ENCODE measurements at places on chromosomes 11 and 22.

DNA sequence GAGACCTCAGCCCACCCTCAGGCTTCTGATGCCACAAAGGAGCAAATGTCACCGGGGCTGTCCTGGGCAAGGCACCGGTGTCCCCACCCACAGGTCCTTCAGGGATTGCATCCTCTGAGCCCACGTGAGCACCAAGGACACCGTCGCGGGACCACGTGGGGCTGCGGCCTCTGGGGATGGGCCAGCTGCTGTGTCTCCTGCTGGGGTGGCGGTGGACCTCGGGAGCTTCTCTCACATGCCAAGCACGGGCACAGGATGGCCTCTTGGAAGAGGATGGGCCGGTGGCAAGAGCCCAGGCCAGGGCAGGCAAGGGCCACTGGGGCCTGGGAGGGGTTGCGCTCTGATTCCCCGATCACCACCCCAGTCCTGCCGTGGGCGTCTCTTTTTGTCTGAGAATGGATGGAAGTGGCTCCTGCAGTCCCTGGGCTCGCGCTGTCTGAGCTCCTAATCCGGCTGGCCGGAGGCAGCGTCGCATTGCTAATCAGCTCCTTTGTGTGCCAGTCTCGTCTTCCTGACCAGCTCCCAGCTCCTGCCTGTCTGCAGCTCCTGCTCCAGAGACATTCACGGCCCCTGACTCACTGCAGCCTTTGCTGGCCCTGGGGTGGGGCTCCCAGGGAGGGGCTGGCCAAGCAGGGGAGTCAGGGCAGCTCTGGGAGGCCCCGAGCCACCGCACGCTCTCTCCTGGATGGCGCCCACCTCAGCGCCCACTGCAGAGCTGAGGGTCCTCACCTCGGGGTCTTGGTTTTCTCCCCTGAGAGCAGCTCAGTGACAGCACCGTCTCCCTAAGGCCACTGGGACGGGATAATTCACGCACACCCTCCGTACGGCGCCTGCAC, 146.7 kb downstream of the CTTN start:
- DNase-seq: no peak

GRCh38 chr22:43308836-43309235, 34.3 kb downstream of the SCUBE1 start:
- DNase-seq: no peak

DNA sequence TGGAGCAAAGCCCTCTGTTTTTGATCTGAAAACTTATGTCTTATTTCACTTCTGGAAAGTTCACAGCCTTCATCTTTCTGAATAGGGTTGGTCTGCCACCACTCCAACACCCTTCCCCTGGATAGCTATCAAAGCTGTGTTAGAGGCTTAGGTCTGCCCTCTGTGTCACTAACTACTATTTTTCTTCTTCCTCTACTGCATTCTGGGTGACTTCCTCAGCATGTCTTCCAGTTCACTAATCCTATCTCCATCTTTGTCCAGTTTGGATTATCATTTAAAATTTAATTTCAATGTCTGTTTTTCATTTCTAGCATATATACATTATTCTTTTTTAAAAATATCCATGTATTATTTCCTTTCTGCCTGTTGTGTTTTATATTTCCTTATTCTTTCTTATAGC, 84.6 kb downstream of the ZNRF3 start:
- no peak for DNase-seq

GRCh38 chr22:44685384-44686056, 16.5 kb upstream of the PRR5 start:
- no peak for DNase-seq

GRCh38 chr22:35275580-35275979, 18.3 kb downstream of the HMGXB4 start:
- DNase-seq: no peak

DNA sequence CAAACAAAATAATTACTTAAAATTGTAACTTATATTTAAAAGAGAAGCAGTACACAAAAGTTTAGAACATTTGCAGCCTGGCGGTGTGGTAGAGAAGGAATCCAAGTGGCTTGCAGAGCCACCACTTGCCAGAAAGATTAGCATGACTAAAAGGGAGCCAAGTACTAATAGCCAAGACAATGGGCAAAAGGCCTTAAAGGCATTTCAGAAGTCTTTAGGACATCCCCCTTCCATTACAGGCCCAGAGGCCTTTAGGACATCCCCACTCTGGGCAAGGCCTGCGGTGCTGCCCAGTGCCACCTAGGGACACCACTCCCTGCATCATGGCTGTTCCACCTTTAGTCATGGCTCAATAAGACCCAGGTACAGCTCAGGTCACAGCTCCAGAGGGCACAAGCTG, 32.4 kb downstream of the TMEM225 start:
- no peak for DNase-seq

GRCh38 chr22:20153945-20154344, 3.1 kb upstream of the CCDC188 start:
- DNase-seq: no peak

DNA sequence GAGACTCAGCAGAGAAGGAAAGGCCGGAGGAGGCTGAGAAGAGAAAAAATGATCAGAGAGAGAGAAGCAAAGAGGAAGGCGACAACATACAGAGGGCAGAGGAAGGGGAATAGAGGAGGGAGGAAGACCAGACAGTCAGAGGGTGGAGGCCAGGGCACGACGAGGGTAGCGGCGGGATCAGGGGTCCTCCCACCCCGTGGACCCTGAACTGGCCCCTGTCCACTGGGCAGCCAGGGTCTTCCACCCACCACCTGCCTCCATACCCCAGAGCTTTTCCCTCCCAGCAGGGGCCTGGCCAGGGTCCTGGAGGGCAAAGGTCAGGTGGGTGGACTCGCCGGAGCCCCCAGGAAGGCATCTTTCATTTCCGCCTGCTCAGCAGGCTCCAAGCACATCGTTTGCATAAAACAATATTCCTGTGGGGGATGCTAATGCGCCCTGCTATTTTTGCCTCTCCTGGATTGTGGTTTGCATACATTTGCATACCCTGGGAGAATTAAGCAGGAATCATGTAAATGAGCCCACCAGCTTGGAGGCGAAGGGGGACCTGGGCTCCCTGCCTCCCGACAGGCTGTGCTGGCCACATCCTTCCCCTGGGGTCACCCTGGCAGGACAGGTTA, 394.1 kb downstream of the MN1 start:
- DNase-seq: no peak

GRCh38 chr22:29733362-29734201, 13.8 kb downstream of the CABP7 start:
- no peak for DNase-seq

DNA sequence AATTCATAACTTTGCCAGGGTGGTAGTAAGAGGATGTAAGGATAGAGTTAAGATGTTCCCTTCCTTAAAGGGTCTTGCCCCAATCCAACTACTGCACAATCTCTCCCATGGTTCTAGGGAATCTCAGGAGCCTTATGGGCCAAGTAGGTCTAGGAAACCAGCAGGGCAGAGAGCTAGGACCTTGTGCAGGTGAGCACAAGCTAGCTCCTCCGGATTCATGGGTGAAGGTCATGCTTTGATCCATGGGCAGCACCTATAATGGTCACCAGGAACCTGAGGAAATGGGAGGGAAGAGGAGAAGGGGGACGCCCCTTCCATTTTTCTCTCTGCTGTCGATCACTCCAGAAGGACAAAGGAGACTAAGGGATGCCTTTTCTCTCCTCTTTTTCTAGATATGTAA, 16.8 kb downstream of the KCNJ11 start:
- DNase-seq: no peak

DNA sequence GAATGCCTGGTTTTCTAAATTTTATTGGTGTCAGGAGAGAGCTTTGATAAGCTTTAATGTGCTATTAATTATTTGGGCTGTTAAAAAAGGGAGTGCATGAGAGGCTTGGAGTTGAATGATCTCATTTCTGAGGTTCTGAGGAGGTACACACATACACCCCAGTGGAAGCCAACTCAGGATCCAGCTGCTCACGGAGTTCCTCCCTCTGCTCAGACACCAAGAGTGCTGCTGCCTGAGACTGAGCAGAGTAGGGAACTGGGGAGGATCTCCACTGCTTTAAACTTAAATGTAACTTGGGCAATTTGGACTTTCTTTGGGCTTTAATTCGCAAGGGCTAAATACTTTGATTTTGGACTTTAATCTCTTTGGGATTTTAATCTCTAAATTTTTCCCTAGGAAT, 414.4 kb upstream of the CADM1 start:
- DNase-seq: no peak

DNA sequence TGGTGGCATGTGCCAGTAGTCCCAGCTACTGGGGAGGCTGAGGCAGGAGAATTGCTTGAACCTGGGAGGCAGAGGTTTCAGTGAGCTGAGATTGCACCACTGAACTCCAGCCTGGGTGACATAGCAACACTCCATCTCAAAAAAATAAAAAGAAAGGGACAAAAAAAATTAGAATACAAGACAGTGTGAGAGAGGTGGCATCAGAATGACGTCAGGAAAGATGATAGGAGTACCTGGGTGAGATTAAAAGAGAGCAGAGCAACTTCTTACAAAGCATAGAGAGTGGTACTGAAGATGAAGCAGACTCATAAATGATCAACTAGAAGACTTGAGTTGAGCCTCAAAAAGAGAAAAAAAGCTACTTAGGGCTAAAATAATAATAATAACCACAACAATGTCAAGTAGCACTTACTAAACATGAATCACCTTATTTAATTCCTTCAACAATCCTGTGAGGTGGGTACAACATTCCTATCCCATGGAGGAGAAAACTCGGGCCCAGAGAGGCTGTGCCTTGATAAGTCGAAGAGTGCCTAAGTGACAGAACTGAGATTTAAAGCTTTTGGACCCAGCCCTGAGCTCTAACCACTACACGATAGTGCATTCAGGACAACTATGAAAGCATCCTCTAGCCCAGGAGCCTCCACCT, 5.2 kb upstream of the SLN start:
- no peak for DNase-seq

GRCh38 chr11:133636711-133637355, 104.5 kb upstream of the OPCML start:
- DNase-seq: no peak

- no peak for DNase-seq
Observed at GRCh38 chr11:64291262-64291751, at the start of gene KCNK4. Gene KCNK4 (plus strand): TSS chr11:64291302. CDS start chr11:64293019, 1,717 bp downstream.

GRCh38 chr11:44219830-44220796, 89.8 kb downstream of the ALX4 start:
- DNase-seq: no peak

DNA sequence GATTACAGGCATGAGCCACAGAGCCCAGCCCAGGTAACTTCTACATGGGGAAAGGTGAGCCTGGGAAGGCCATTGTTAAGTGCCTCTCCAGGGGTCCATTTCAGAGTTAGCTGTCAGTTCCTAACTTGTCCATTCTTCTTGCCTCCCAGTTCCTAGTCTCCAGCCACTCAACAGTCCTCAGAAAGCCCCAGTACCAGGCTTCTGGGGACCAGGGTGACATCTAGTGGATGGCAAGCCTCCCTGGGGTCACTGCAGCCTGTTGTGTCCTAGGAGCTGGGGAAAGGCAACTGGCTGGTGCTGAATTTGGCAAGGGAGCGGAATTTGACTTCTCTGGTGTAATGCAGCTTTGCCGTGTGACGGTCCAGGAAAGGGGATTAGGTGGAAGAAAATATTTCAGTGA, 2.1 kb downstream of the LGALS12 start:
- peak; percentile 64 for DNase-seq

- DNase-seq: peak; percentile 78
Observed at GRCh38 chr11:63573881-63574855, 11.0 kb upstream of the PLAAT2 start.

- DNase-seq: no peak
Observed at GRCh38 chr22:47919001-47919441, 1156.6 kb downstream of the TBC1D22A start.

GRCh38 chr11:58493676-58494075, 14.2 kb downstream of the OR5B21 start:
- no peak for DNase-seq

- no peak for DNase-seq
Observed at GRCh38 chr11:32080361-32080980, 10.4 kb upstream of the RCN1 start.

GRCh38 chr11:132589791-132590190, 942.5 kb downstream of the OPCML start:
- no peak for DNase-seq

GRCh38 chr11:44835938-44836337, 109.2 kb downstream of the TSPAN18 start:
- DNase-seq: no peak

DNA sequence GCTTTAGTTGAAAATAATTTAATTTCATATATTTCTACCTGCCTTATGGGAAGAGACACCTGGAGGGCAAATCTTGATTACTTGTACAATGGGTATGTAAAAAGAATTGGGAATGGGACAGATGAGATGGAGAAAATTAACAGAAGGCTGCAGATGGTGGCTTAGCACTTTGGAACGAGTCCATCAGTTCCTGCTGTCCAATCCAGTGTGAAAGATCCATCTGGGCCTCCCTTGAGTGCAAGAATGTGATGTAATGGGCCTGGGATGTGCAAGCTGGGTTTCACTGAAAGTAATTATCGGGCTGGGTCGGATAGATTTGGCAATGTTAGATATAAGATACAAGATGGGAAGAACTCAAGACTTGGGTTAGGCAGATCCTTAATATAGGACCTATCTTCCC, 42.0 kb downstream of the CECR2 start:
- no peak for DNase-seq

- no peak for DNase-seq
Observed at GRCh38 chr22:20558534-20558933, 51.1 kb downstream of the MED15 start.

GRCh38 chr11:70158201-70158600, 44.9 kb upstream of the FADD start:
- DNase-seq: peak; percentile 42

GRCh38 chr11:118673361-118674081, 5.9 kb downstream of the TREH start:
- DNase-seq: peak; percentile 97

DNA sequence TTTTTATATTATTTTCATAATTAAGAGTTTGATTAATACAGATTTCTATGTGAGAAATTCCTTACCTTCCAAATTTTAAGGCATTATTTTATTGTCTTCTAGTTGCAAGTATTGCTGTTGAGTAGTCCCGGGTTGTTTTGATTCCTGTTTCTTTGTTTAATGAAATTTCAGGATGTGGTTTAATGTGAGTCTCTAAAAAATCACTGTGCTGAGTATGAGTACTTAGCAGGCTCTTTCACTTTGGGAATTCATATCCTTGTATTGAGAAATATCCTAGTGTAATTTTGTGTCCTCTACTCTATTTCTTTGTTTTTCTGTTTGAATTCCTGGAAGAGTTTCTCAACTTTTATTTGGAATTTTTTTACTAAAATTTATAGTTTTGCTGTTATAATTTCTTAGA, 113.2 kb downstream of the TMEM135 start:
- DNase-seq: no peak

GRCh38 chr11:29641201-29641600, 375.6 kb downstream of the KCNA4 start:
- DNase-seq: no peak

- no peak for DNase-seq
Observed at GRCh38 chr11:112880495-112880894, 80.7 kb upstream of the NCAM1 start.

DNA sequence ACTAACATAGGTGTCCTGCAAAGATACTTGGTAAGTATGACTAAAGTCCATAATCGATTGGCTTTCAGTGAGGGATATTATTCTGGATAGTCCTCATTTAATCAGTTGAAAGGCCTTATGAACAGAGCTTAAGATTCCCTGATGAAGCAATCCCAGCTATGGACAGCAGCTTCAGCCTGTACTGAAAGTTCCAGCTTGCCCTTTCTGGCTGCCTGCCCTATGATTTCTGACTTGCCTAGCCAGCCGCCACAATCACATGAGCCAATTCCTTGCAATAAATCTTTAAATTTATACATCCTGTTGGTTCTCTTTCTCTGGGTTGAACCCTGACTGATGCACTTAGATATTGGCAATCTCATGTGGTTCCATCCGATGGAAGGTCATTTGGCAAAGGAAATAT, 759.0 kb upstream of the API5 start:
- DNase-seq: no peak

- DNase-seq: peak; percentile 16
Observed at GRCh38 chr11:36089920-36090319, 146.1 kb downstream of the LDLRAD3 start.

Data from HepG2 (cell line).